ENCODE measurements at places on chromosomes 16 and 17. TPM values are rescaled to one million over a fixed set of nuclear protein-coding genes. Genes with fewer than 3 reads are reported as not detected.

HEATR9 gene
- 2.6 TPM for total RNA-seq

TAF15 gene
- total RNA-seq: 274 TPM

DNA sequence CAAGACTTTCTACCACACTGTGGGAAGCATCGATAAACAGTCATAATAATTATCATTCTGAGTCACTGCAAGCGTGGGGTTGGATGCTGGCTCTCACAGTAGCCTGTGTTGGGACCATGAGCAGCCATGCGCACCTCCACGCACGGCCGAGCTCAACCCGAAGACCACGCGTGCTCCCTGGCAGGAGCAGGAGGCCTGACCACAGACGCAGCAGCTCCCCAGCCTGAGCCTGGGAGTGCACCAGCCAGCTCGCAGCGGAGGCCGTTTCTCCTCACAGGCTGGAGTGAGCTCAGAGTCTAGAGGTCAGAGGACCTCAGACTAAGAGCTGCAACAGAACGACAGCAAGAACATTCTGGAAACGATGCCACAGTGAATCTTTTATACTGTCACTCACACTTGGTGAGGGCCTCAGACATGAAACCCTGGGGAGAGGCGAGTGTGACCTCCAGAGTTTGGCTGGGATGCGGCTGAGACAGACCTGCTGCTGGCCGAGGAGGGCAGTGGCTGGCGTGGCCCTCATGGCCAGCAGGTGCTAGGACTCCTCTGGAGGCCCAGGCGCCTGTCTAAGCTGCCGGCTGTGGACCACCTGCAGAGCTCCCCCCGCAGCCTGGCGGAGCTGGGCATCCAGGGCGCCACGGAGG is 6.0 kb downstream of the NDUFAF8 start:
- H3K4me1 ChIP-seq: peaks cover 4% of the 10 kb centered on the region
- no peaks in the 10 kb centered on the region for H3K27me3 ChIP-seq
- peaks cover 4% of the 10 kb centered on the region for H3K36me3 ChIP-seq
- DNase-seq: no peak

DNA sequence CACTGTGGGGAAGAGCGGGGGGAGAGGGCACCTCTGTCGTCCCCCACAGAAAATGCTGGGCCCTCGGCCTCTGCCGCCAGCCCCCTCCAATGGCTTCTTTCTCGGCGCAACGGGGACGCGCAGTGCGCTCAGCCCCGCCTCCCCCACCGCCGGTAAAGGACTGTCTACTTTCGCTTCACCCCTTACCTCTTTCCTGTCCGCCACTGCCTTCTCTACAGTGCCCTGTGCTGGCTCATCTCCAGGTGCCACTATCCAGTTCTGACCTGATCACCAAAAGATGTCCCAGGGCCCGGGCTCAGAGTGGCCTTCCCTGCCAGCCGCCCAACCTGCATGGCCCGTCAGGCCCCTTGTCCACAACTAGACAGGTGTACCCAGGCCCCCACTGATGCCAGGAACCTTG is 7.3 kb downstream of the ENDOV start:
- no peaks in the 10 kb centered on the region for H3K27me3 ChIP-seq
- H3K36me3 ChIP-seq: no peaks in the 10 kb centered on the region
- no peak for DNase-seq

DNA sequence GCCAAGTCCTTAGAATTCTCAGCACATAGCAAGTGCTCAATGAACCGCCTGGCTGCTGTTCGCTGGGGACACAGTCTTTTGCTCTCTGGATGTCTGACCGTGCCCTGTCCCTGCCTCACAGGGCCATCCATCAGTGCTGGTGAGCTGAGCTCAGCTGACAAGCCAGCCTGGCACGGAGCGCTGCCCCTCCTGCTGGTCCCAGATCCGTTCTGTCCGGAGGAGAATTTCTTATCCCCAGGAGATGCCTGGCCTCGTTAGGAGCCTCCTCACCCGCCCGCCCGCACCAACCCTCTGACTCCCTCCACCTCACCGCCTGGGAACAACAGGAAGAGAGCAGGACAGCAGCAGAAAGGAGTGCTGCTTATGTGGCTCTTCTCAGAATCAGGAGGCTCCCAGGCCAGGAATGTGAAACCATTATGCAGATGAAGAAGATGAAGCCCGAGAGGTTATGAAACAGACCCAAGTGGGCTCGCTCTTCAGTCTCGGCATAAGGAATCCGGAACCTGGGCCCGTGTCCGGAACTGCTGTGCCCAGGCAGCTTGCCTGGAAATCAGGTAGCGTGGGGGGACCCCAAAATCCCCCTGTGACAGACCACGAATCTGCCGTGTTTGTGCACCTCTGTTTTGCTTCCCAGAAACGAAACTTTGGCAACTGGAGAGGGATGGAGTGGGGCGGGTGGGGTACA is 28.8 kb upstream of the RMI2 start:
- no peak for DNase-seq
- peaks cover 16% of the 10 kb centered on the region for H3K4me1 ChIP-seq
- H3K27me3 ChIP-seq: no peaks in the 10 kb centered on the region
- no peak overlapping the region for H3K27ac ChIP-seq

DNA sequence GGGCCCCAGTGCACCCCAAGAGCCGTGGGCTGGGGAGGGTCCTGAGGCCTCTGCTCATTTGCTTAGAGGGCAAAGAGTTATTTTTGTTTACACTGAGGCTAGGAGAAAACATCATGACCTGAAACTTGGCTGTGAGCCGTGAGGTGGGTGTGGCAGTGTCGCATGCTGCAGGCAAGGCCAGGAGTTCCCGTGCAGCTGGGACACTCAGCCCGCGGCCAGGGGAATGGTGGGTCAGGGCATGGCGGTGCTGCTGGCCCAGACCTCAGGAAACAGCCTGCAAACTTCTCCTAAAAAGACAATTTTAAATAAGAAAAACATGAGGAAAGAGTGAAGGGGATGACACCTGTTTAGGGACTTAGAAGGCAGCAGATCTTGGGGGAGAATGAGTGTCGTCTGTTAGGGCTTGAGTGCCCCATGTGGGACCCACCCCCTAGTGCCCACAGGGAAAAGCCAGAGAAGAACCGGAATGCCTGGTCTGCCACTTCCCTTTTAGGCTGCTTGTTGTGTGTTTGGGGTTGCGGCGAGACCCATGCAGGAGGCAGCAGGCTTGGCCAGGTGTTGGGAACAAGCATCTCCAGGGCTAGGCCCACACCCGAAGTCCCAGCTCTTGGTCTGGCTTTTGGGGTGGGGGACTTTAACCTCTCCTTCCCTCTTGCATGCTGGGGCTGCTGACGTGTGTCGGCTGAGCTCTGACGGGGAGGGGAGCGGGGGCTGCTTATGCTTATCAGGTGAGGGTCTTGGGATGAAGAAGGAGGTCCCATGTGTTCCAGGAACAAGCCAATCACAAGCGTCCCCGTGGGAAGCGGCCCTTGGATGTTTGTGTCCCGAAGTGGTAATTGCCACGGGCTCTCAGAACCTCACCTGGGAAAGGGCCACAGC is 80.9 kb upstream of the GNG13 start:
- DNase-seq: no peak
- H3K36me3 ChIP-seq: no peaks in the 10 kb centered on the region
- no peak overlapping the region for H3K27ac ChIP-seq
- H3K27me3 ChIP-seq: no peaks in the 10 kb centered on the region
- no peaks in the 10 kb centered on the region for H3K4me1 ChIP-seq

DNA sequence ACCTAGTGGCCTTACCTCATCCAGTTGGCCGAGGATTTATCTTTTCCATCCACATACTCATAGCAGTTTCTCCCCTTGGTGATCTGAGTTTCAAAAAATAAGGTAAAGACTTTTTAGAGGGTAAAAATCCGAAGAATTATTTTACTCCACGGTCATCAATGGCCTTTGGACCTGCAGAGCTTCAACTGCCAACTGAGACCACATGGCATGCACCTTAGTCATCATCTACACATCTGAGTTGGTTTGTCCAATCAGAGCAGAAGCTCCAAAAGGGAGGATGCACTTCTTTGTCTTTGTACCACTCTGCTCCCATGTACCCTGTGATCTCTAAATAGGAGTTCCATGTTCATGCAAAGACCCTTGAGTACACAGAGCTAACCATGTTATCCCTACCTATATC is 15.7 kb downstream of the PRDM7 start:
- H3K27ac ChIP-seq: no peak overlapping the region
- no peak overlapping the region for H3K4me3 ChIP-seq
- no peaks in the 10 kb centered on the region for H3K36me3 ChIP-seq
- no peaks in the 10 kb centered on the region for H3K4me1 ChIP-seq
- no peaks in the 10 kb centered on the region for H3K27me3 ChIP-seq
- DNase-seq: no peak

- no peak overlapping the region for H3K27ac ChIP-seq
- H3K27me3 ChIP-seq: no peaks in the 10 kb centered on the region
- no peak for DNase-seq
- no peak overlapping the region for H3K4me3 ChIP-seq
- no peaks in the 10 kb centered on the region for H3K36me3 ChIP-seq
- no peaks in the 10 kb centered on the region for H3K4me1 ChIP-seq
Measured at GRCh38 chr16:53984936-53985335, 281.0 kb downstream of the FTO start.

All from CD8-positive, alpha-beta memory T cell (primary cell).